ENCODE measurements at places on chromosomes 3 and 15. TPM values are rescaled to one million over a fixed set of nuclear protein-coding genes. Genes with fewer than 3 reads are reported as not detected.

DNA sequence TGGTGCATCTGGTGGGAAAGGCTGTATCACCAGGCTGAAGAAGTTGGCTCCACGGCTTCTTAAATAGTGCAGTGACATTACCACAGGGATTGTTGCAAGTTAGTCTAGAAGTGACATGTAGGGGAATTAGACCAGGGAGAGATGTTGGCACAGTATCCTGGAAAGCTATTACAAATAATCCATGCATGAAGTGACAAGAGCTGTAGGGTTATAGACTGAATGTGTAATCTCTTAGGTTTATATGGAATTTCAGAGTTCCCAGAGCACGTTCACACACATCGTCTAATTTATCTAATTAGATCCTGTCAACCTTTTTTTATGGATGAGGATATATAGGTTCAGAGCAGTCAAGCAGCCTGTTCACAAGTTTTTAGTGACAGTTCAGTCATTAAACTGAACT is 37.3 kb upstream of the APH1B start:
- H3K27me3 ChIP-seq = no peaks in the 10 kb centered on the region
- H3K36me3 ChIP-seq = no peaks in the 10 kb centered on the region
- H3K4me3 ChIP-seq = no peak overlapping the region
- no peak for DNase-seq
- no peak overlapping the region for H3K27ac ChIP-seq
- peaks cover 4% of the 10 kb centered on the region for H3K4me1 ChIP-seq

DNA sequence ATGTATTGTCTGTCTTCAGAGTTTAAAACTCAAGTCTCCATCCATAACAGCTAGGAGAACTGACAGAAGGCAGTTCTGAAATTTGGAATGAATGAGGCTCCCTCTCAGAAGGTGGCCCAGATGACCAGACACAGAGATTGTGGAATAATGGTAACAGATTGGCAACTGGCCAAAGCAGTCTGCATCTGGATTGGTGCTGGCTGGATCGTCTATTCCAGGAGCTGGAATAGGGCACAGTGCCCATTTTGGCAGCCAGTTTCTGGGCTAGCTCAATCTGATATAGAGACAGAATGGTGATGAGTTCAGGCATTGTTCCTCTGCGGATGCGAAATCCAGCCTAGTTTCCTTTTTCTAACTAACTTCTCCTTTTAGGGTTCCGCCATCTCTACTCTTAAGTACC is 851.7 kb downstream of the PDCD6IP start:
- H3K27ac ChIP-seq = no peak overlapping the region
- no peaks in the 10 kb centered on the region for H3K36me3 ChIP-seq
- no peak for DNase-seq
- H3K27me3 ChIP-seq = no peaks in the 10 kb centered on the region
- H3K4me3 ChIP-seq = no peak overlapping the region

CACNA1D gene
- total RNA-seq = 9.9 TPM

GABRR3 gene
- total RNA-seq = not detected

IL5RA gene
- total RNA-seq = not detected

FANCD2 gene
- 1.0 TPM for total RNA-seq

- DNase-seq = no peak
- no peak overlapping the region for H3K4me3 ChIP-seq
- no peaks in the 10 kb centered on the region for H3K36me3 ChIP-seq
- H3K4me1 ChIP-seq = no peaks in the 10 kb centered on the region
Observed at GRCh38 chr15:57227899-57228298, 148.4 kb upstream of the CGNL1 start.

DNA sequence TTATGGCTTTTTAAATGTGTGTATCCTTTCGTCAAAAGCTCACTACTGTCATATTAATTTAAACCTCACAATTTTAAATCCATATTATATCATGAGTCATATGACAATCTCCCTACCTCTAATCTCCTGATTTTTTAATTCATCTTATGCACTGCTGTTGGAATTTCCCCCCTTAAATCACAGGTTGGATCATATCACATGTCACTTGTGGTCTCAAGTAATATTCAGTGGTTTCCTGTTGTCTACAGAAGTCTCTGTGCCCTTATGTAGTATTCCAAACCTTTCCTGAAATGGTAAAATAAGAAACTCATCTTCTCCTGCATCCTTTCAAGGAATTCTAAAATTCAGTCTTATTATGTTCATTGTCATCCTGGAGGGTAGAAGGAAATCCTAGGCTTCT is 116.0 kb upstream of the CBLB start:
- no peak for DNase-seq
- H3K27me3 ChIP-seq = no peaks in the 10 kb centered on the region
- H3K36me3 ChIP-seq = no peaks in the 10 kb centered on the region
- no peaks in the 10 kb centered on the region for H3K4me1 ChIP-seq

- no peaks in the 10 kb centered on the region for H3K27me3 ChIP-seq
- no peak for DNase-seq
- peaks cover 10% of the 10 kb centered on the region for H3K4me1 ChIP-seq
- H3K4me3 ChIP-seq = no peak overlapping the region
- H3K36me3 ChIP-seq = no peaks in the 10 kb centered on the region
Observed at GRCh38 chr3:49397470-49397869, 14.3 kb downstream of the RHOA start.

PDCD10 gene
- total RNA-seq = 24.4 TPM

DNA sequence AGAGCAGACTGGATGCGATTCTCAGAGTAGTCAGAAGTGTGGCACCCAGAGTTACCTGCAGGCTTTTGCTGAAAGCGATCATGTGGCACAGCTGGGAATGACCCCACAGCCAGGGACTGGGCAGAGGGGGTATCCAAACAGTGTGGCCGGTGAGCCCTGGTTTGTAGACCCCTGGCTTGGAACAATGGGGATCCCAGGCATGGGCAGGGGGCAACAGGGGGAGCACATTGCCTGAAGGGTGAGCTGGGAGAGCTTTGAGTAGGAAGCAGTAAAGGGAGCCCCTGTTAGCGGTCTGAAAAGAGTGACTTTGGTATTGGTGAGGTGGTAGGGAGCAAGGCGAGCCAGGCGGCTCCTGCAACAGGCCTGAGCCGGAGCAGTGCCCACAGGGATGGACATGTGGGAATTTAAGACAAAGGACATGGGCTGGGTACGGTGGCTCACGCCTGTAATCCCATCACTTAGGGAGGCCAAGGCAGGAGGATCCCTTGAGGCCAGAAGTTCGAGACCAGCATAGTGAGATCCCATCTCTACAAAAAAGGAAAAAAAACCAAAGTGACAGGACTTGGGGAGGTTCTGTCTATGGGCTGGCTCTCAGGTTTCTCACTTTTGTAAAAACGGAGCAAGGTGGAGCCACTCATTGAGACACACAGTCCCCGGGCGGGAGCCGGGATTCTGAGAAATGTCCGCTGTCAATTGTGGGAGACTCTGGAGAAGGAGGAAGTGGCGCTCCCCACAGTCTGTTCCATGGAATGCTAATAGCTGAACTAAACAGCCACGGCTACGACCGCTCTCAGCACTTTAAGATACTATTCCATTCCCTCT is 223.8 kb upstream of the LYSMD4 start:
- no peak overlapping the region for H3K4me3 ChIP-seq
- no peak for DNase-seq
- no peak overlapping the region for H3K27ac ChIP-seq
- H3K36me3 ChIP-seq = no peaks in the 10 kb centered on the region

PLA2G4E gene
- not detected for total RNA-seq

- no peaks in the 10 kb centered on the region for H3K4me1 ChIP-seq
- H3K27ac ChIP-seq = no peak overlapping the region
- DNase-seq = no peak
Observed at GRCh38 chr3:89049119-89049518, 58.3 kb upstream of the EPHA3 start.

- no peak for DNase-seq
- H3K27ac ChIP-seq = no peak overlapping the region
- no peak overlapping the region for H3K4me3 ChIP-seq
- H3K36me3 ChIP-seq = no peaks in the 10 kb centered on the region
- H3K27me3 ChIP-seq = no peaks in the 10 kb centered on the region
Observed at GRCh38 chr15:57356178-57356577, 20.1 kb upstream of the CGNL1 start.

DNA sequence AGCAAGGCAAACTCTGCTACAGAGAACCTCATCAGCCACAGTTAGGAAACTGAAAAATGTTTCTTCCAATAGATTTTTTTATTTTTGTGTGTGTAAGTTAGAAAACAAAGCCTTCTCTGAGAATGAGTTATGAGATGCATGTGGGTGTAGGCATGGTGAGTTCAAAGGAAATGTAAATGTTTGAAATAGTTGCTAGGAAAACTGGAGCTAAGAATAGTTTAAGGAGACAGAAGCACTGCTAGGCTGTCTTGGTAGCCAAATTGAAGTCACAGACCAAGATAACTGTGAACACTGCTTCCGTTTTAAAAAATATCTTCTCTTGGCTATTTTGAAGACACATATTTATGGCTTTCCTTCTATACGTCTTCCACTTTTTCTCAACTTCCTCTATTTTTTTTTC is 1501.2 kb upstream of the CADM2 start:
- no peak for DNase-seq
- no peaks in the 10 kb centered on the region for H3K4me1 ChIP-seq
- H3K27ac ChIP-seq = no peak overlapping the region
- H3K36me3 ChIP-seq = no peaks in the 10 kb centered on the region
- no peaks in the 10 kb centered on the region for H3K27me3 ChIP-seq

DNA sequence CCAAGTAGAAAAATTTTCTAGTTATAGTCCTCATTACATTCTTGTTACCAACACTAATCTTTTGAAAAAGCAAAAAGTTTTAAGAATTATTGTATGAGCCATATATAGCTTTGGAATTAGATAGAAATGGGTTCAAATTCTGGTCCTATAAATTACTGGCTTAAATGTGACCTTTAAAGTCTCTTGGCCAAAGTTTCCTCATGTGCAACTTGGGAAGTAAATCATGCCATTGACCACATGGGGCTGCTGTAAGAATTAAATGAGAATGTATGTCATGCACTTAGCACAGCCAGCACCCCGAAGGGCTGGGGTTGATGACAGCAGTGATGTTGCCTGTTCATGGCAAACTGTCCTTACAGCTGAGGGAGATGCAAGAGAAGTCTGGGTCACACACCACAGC is 108.3 kb downstream of the TOP2B start:
- H3K4me1 ChIP-seq = no peaks in the 10 kb centered on the region
- no peaks in the 10 kb centered on the region for H3K27me3 ChIP-seq
- DNase-seq = no peak
- no peak overlapping the region for H3K4me3 ChIP-seq
- H3K27ac ChIP-seq = no peak overlapping the region

GRCh38 chr3:124207873-124208485 is 216.1 kb upstream of the ROPN1 start:
- no peak overlapping the region for H3K27ac ChIP-seq
- no peaks in the 10 kb centered on the region for H3K36me3 ChIP-seq
- no peak for DNase-seq
- no peaks in the 10 kb centered on the region for H3K4me1 ChIP-seq

- no peak overlapping the region for H3K4me3 ChIP-seq
- no peaks in the 10 kb centered on the region for H3K27me3 ChIP-seq
- DNase-seq = peak; percentile 55
- H3K27ac ChIP-seq = no peak overlapping the region
Observed at GRCh38 chr3:121989943-121990342, 32.1 kb downstream of the ILDR1 start.

GRCh38 chr3:143151004-143151731 is 31.6 kb downstream of the CHST2 start:
- H3K36me3 ChIP-seq = no peaks in the 10 kb centered on the region
- H3K4me1 ChIP-seq = no peaks in the 10 kb centered on the region
- H3K4me3 ChIP-seq = no peak overlapping the region
- DNase-seq = peak; percentile 12
- H3K27ac ChIP-seq = no peak overlapping the region
- H3K27me3 ChIP-seq = no peaks in the 10 kb centered on the region

DNA sequence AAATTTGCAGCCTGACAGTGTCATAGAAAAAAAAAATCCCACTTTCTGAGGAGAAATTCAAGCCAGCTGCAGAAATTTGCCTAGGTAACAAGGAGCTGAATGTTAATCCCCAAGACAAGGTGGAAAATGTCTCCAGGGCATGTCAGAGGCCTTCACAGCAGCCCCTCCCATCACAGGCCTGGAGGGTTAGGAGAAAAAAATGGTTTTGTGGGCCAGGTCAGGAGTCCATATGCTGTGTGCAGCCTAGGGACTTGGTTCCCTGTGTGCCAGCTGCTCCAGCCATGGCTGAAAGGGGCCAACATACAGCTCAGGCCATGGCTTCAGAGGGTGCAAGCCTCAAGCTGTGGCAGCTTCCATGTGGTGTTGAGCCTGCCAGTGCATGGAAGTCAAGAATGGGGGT is 11.2 kb downstream of the CD200R1 start:
- H3K27ac ChIP-seq = no peak overlapping the region
- H3K27me3 ChIP-seq = no peaks in the 10 kb centered on the region
- DNase-seq = no peak
- no peak overlapping the region for H3K4me3 ChIP-seq
- H3K4me1 ChIP-seq = no peaks in the 10 kb centered on the region

- peaks cover 10% of the 10 kb centered on the region for H3K4me1 ChIP-seq
- no peaks in the 10 kb centered on the region for H3K27me3 ChIP-seq
- H3K4me3 ChIP-seq = no peak overlapping the region
- H3K27ac ChIP-seq = peak overlapping the region; percentile 12
Observed at GRCh38 chr3:138118612-138119422, 3.4 kb upstream of the DZIP1L start.

DNA sequence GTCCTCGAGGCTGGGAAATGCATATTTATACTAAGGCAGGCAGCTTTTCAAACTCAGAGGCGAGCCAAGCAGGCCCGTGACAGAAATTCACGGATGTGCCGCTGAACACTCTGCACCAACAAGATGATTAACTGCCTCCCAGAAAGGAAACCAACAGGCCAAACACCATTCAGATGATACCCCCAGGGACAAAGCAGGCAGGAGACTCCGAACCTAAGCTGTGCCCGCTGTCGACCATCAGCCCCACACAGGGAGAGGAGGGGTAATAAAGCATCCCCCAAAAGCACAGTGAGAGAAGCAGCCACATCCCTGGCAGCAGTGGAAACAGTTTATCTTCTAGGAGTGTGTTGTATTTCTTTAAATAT is 31.8 kb downstream of the ADAMTS17 start:
- H3K36me3 ChIP-seq = no peaks in the 10 kb centered on the region
- H3K27ac ChIP-seq = no peak overlapping the region
- no peaks in the 10 kb centered on the region for H3K27me3 ChIP-seq
- H3K4me3 ChIP-seq = no peak overlapping the region
- no peak for DNase-seq

GRCh38 chr15:54518156-54518882 is 540.1 kb downstream of the UNC13C start:
- no peaks in the 10 kb centered on the region for H3K27me3 ChIP-seq
- H3K27ac ChIP-seq = no peak overlapping the region
- peak; percentile 2 for DNase-seq
- no peaks in the 10 kb centered on the region for H3K36me3 ChIP-seq
- no peaks in the 10 kb centered on the region for H3K4me1 ChIP-seq
- H3K4me3 ChIP-seq = no peak overlapping the region

- H3K4me1 ChIP-seq = peaks cover 5% of the 10 kb centered on the region
- no peaks in the 10 kb centered on the region for H3K36me3 ChIP-seq
- H3K4me3 ChIP-seq = no peak overlapping the region
- no peaks in the 10 kb centered on the region for H3K27me3 ChIP-seq
Observed at GRCh38 chr3:153158961-153159735, 2.9 kb upstream of the RAP2B start.
